Occipital lobe (tissue), 3 donors: ENCODE measurements at places on chromosomes 11 and 22. TPM values are rescaled to one million over a fixed set of nuclear protein-coding genes. Genes with fewer than 3 reads are reported as not detected.

Gene MFRP
- total RNA-seq: not detected

Gene OR5P2
- total RNA-seq: not detected

Gene TRIM48
- not detected for total RNA-seq

Gene POLD4
- 3.6 TPM for total RNA-seq

Gene MMP12
- not detected for total RNA-seq

Gene SYT7
- 15.1 TPM for total RNA-seq

Gene SYT8
- total RNA-seq: not detected

Gene OR51E2
- total RNA-seq: not detected

Gene C11orf24
- total RNA-seq: 10.6 TPM

GRCh38 chr22:38403812-38404211 lies 51.2 kb downstream of the KCNJ4 start:
- no peak for DNase-seq

DNA sequence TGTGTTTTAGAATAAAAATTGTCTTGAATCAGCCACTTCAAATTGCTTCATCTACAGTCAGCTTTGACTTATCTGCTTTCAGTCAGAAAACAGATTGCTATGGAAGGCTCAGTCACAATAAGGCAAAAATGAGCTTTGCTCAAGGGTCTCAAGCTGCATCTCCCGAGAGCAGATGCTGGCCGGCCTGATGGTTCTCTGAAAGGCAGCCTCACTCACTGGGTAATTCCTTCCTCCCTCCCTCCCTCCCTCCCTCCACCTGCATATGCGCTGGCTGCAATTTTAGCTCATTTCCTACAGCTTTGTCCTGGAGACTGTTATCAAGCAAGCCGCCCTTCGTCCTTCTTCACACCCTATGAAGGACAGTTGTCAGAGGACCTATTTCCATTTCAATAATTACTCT lies 1.6 kb upstream of the IZUMO1R start:
- DNase-seq: no peak

DNA sequence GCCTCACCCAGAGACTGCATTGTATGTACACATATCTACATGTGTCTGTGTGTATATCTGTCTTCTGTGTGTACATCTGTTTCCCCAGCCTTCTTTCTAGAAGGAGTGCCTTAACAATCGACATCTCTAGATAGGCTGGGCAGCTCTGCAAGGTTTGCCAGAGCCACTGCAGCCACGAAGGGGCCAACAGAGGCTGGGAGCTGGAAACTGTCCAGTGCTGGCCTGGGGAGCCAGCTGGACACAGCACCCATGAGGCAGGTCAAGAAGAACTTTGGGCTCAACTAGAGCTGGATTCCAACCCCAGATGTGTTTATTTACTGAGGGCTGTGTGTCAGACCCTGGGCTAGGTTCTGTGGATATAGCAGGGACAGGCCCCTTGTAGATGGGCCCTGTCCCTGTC lies 3.3 kb downstream of the SGSM1 start:
- DNase-seq: no peak

DNA sequence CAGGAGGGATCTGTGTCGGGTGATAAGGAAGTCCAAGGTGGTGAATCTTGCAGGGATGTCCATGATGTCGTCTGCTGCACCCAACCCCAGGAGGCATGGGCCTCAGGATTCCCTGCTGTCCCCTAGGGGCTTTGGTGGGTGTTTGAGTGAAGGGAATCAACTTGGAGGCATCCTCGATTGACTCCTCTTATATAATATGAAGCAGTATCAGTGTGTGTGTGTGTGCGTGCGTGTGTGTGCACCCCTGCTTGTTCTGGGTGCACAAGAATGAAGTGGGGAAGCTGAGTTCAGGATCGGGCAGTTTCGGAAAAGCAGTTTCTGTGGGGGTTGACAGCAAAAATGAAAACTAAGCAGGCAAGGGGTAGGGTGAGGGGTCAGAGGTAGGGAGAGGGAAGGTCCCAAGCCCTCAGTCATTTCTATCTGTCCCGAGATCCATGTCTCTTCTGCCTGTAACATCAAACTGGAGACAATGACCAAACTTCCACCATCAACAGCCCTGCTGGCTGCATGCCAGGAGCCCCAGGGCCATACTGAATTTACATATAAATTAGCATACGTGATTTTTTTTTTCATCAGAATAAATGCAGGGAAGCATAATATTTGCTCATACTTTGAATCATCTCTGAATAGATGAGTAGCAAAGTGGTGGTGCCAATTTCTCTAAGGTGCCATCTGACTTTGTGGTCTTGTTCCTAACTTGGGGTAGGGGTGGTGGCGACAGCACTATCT lies 2.0 kb downstream of the NTM start:
- DNase-seq: no peak

DNA sequence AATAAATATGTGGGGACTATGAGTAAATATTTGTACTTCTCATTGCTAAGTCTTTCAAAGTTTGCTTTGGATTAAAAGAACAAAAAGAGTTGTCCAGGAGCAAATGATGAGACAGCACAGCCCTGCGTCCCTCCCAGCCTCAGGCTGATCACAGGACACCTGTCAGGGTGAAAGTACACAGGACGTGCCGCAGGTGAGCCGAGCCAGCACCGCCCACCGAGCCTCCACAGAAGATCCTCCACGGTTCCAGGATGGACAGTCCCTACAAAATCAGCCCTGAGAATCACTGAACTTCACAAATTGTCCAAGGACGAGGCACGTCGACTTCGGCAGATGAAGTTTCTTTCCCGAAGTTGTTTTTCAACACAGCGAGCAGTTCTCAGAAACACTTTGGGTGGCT lies 661.5 kb downstream of the BRD1 start:
- DNase-seq: no peak

DNA sequence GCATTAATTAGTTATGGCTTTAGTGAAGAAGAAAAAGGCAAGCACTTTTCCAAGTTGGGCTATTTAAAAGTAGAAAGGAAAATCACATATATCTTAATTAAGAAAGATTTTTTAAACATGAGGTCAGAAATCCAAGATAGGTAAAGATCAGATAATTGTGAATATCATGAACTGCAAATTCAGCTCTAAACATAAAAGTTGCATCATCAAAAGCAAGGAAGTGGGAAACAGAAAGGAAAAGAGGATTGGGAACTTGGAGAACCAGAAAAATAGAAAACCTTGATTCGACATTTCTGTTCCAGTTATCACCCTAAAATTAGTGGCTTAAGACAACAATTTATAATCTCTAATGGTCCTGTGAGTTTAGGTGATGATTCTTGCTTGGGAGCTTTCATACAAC lies 17.5 kb downstream of the KBTBD3 start:
- no peak for DNase-seq

GRCh38 chr11:65552388-65552951 lies 5.7 kb downstream of the LTBP3 start:
- no peak for DNase-seq

- no peak for DNase-seq
These were observed 14.2 kb downstream of the INCENP start for GRCh38 chr11:62137881-62138629.

- DNase-seq: no peak
These were observed 19.7 kb upstream of the SLC3A2 start for GRCh38 chr11:62860835-62861563.

DNA sequence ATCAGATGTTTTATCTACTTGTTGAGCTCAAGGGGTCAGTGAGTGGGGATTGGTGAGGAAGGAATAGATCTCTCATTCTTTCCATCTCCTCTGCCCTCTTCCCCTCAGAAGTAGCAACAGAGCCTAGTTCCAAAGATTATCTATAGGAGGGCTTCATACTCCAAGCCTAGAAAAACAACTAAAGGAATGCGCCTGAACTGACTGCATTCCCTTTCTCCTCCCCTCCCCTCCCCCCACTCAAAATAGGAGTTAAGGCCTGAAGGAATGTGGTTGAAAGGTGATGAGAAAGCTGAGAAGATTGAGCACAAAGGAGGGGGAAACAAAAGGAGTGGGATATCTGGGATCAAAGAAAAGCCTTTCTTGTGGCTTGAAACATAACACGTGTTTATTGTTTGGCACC lies 10.5 kb downstream of the EMSY start:
- no peak for DNase-seq

GRCh38 chr11:117996058-117996457 lies 9.9 kb downstream of the IL10RA start:
- no peak for DNase-seq

- DNase-seq: no peak
These were observed 12.6 kb downstream of the LRRC75B start for GRCh38 chr22:24580276-24580675.

DNA sequence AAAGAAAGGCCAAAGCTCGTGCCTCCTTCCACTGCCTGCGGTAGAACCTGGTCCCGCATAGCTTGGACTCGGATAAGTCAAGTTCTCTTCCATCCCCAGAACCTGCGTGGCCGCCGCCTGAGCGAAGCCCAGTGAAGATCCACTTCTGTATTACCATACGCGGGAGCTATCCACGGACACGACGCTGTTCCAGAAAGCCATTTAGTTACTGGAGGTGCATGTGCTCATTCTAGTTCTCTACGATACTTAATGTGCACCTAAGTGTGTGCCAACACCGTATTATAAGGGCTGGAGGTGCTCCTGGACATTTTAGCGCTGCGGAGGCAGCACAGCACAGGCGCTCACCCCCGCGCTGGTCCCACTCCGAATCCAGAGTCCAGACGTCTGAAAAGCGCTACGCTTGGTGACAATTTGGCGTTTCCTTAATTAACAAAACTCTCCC lies 1.4 kb downstream of the WT1 start:
- DNase-seq: no peak

DNA sequence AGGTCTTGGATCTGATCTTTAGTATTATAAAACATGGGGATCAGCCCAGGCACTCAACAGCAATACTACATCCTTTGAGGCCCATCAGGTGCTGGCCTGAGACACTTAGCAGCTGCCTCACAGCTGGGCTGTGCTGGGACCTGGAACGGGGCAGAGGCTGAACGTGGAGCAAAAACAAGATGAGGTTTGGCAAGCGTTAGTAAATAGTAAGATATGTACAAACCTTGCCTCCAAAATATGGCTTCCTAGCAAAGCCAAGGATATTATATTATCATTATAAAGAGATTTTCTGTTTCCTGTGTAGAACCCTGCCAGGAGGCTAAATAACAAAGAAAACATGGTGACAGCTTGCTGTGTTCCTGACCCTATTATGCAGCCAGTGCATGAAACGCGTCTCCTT lies 60.0 kb upstream of the SPON1 start:
- DNase-seq: no peak

DNA sequence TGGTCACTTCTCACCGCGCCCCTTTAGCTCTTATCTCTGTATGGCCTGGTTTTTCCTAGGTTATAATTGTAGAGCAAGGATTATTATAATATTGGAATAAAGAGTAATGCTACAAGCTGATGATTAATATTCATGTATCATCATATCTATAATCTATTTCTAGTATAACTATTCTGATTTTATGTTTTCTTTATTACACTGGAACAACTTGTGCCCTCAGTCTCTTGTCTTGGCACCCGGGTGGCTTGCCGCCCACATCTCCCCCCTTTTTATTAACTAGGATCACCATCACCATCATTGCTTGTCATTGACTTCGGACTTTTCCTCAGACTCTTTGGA lies 11.0 kb downstream of the OR52K1 start:
- DNase-seq: no peak

DNA sequence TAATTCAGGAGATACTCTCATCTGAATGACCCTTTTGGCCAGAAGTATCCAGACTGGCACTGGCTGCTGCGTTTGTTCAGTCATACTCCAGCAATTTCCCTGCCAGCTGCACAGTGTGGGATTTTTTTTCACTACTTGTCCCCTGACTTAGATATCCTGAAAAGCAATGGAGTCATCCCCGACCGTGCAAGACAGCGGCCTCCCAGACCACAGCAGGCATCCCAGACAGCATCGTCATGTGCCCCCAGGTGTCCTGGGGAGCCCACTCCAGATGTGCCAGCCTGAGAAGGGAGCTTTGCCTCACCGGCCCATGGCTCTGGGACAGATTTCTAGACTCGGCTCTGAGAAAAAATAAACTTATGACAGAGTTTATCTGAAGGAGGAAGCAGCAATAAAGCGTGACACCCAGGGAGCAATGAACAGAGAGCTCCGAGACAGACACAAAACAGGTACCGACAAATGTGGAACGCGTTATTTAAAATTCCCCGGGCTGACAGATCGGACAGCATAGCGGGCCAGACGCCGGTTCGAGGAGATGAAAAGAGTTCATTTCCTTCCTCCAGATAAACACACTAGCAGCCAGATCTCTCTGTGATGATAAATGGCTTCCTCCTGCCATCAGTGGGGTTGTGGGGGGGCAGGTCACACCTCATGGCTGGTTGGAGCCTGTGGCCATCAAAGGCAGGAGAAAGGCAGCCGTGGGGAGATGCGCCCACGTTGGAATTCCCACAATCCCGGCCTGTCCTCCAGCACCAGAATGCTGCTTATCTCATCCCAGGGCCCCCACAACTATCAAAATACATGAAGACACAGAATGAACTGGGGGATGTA lies 106.4 kb upstream of the FGF3 start:
- DNase-seq: no peak

DNA sequence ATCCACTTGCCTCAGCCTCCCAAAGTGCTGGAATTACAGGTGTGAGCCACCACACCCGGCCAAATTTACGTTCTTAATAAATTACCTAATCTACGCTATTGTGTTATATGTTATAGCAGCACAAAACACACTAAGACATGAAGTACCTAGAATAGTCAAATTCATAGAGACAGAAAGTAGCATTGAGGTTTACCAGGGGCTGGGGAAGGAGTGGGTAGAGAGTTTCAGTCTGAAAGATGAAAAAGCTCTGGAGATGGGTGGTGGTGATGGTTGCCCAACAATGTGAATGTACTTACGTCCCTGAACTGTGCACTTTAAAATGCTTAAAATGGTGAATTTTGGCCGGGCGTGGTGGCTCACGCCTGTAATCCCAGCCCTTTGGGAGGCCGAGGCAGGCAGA lies 65.7 kb upstream of the NUP50 start:
- DNase-seq: no peak

DNA sequence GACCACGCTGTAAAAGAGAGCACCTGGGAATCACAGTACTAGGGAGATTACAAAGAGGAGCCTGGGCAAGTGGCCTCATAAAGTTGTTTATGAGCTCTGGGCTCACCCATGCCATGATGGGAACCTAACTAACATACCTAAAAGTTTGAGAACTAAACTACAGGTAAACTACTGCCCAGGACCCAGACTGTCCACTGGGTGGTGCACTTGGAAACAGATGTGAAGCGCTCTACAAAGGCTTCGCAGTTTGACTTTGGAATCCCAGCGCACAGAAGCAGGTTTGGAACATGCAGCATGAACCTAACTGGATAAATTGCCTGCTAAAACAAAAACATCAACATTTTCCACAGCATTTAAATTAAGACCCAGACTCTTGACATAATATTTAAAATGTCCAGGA lies 418.6 kb downstream of the FAM181B start:
- no peak for DNase-seq
